ENCODE measurements at places on chromosomes 12 and 14. TPM values are rescaled to one million over a fixed set of nuclear protein-coding genes. Genes with fewer than 3 reads are reported as not detected.

Gene CPNE6
- not detected for total RNA-seq

GRCh38 chr12:94037444-94037843, 110.9 kb upstream of the PLXNC1 start:
- H3K27me3 ChIP-seq = no peaks in the 10 kb centered on the region
- no peak overlapping the region for H3K4me3 ChIP-seq
- H3K4me1 ChIP-seq = no peaks in the 10 kb centered on the region
- DNase-seq = no peak
- H3K27ac ChIP-seq = no peak overlapping the region

Gene TMEM63C
- 1.9 TPM for total RNA-seq

DNA sequence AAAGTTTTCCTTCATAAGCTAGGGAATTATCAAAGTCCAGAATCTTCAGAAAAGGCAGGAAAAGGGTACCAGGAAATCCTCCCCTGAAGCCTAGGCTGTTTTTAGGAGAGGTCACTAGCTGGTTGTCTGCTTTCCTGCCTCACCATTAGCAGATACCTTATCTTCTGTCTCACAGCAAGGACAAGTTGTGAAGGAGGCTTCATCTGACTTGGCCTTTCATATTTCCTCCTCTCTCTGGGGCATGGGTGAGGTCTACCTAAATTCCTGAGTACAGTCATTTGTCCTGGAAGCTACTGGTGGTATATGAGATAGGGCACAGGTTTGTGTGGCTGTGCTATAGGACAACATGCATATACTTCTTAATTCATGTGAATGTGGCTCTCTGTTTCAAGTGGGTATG, 2.3 kb downstream of the FOXJ2 start:
- H3K4me1 ChIP-seq = no peaks in the 10 kb centered on the region
- H3K27ac ChIP-seq = peak overlapping the region; percentile 97
- H3K27me3 ChIP-seq = no peaks in the 10 kb centered on the region
- no peaks in the 10 kb centered on the region for H3K36me3 ChIP-seq

Gene CYP46A1
- 0.26 TPM for total RNA-seq

DNA sequence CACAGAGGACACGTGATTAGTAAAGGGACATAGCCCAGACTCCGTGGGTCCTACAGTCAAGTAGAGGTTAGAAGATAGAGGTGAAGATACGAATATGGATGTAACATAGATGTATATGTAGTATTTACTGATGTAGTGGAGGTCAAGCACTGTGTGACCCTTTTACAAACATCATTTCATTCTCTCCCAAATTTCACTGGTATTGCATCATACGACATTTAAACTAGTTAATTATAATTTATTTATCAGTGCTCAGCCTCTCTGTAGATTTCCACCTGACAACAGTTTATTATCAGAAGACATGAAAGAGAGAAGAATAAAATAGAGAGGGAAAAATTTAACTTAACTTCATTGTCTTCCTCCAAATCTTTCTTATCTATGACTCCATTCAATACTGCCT, 927.9 kb upstream of the TMEM132C start:
- H3K27ac ChIP-seq = no peak overlapping the region
- H3K36me3 ChIP-seq = no peaks in the 10 kb centered on the region
- no peaks in the 10 kb centered on the region for H3K4me1 ChIP-seq
- no peaks in the 10 kb centered on the region for H3K27me3 ChIP-seq
- no peak overlapping the region for H3K4me3 ChIP-seq
- DNase-seq = no peak

GRCh38 chr12:31231611-31232360, 94.2 kb downstream of the SINHCAF start:
- H3K27ac ChIP-seq = no peak overlapping the region
- no peaks in the 10 kb centered on the region for H3K4me1 ChIP-seq
- DNase-seq = no peak

Gene KRT82
- total RNA-seq = not detected

Gene BEST3
- total RNA-seq = 0.21 TPM

Gene ZFHX2
- total RNA-seq = not detected

- no peaks in the 10 kb centered on the region for H3K27me3 ChIP-seq
- H3K27ac ChIP-seq = no peak overlapping the region
- no peak for DNase-seq
- H3K4me1 ChIP-seq = no peaks in the 10 kb centered on the region
Measured at GRCh38 chr14:74697543-74697942, 15.3 kb downstream of the AREL1 start.

GRCh38 chr12:108299516-108299915, 39.6 kb downstream of the CMKLR1 start:
- no peaks in the 10 kb centered on the region for H3K36me3 ChIP-seq
- no peaks in the 10 kb centered on the region for H3K4me1 ChIP-seq
- peak overlapping the region; percentile 51 for H3K27ac ChIP-seq
- no peaks in the 10 kb centered on the region for H3K27me3 ChIP-seq
- H3K4me3 ChIP-seq = no peak overlapping the region
- DNase-seq = no peak

Gene CLEC2A
- total RNA-seq = not detected

DNA sequence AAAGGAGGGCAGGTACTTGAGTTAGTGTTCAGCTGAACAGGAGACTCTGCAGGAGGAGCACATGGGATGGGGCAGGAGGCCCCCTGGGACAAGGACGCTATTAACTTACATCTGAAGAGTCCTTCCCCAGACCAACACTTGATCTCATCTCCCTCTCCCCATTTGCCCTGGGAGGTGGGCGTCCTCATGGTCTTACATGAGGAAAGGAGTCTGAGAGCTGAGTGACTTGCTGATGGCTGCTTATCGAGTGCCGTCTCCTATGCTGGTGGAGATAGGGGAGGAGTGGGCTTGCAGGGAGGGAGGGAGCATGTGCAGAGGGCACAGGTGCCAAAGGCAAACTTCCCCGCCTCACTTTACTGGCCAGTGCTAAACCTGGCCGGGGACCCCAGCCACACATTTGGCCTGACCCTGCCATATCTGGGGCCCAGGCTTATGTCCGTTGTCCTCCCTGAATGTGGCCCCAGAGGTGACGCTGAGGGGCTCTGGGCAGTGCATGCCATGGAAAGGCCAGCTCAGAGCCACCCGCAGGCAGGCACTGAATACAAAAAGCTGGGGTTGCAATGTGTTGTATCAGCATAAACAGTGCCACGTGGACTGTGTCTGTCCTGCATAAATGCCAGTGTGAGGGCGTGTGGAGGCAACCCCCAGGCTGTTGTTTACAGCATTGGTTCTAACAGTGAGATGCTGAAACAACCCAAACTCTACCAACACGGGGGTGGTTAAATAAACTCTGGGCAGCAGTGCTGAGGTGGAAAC, 29.4 kb downstream of the FAIM2 start:
- no peaks in the 10 kb centered on the region for H3K4me1 ChIP-seq
- no peak overlapping the region for H3K27ac ChIP-seq
- no peak overlapping the region for H3K4me3 ChIP-seq
- DNase-seq = peak; percentile 12
- H3K36me3 ChIP-seq = no peaks in the 10 kb centered on the region

- no peak for DNase-seq
- no peak overlapping the region for H3K4me3 ChIP-seq
- no peak overlapping the region for H3K27ac ChIP-seq
- no peaks in the 10 kb centered on the region for H3K27me3 ChIP-seq
- no peaks in the 10 kb centered on the region for H3K4me1 ChIP-seq
Measured at GRCh38 chr14:45877981-45878380, 625.0 kb upstream of the MIS18BP1 start.

DNA sequence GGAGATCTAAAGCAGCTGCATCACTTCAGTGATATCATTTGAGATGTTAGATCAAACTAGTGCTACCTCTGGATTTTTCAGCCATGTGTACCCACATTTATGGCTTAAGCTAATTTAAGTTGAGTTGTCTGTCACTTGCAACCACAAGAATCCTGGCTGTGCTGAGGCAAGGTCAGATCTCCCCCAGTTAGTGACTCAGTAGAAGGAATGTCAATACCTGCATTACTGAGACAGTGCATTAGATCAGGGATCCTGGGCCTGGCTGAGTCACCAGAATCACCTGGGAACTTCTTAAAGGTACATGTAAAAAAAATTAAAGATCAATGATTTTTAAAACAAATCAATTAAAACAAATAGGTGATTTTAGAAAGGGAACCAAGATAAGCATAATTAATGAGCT, 84.6 kb upstream of the GRIN2B start:
- no peak for DNase-seq
- H3K27ac ChIP-seq = no peak overlapping the region
- H3K4me1 ChIP-seq = no peaks in the 10 kb centered on the region
- no peaks in the 10 kb centered on the region for H3K27me3 ChIP-seq

DNA sequence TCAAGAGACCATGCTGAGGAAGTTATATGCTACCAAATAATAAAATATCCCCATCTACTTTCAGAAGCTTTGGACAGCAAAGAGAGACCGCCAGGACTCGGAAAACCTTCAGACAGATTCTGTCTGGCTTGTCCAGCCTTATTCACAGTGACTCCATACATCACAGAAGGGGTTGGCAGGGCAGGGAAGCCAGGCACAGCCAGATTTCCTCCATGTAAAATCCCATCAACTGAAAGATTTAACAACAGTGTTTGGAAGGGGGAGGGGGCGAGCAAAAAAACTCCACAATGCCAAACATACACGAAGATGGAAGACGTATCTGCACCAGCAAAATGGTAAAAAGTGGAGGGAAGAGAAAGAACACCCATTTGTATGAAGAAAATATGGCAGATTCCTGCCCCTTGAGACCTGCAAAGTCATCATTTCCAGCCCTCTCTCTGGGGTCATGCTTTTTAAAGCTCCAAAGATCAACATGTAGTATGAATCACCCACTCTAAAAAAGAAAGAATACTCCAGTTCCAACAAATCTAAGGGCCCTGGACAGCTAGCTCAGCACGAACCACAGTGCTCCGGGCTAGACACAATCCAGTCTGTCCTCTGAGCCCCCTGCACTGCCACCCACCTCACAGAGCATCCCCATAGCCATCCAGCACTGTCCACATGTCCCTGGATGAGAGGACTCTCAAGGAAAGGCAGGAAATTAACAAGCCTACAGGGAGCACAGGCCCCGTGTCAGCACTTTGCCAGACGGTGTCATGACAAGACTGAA, 116.4 kb downstream of the DICER1 start:
- no peak overlapping the region for H3K4me3 ChIP-seq
- H3K27me3 ChIP-seq = no peaks in the 10 kb centered on the region

DNA sequence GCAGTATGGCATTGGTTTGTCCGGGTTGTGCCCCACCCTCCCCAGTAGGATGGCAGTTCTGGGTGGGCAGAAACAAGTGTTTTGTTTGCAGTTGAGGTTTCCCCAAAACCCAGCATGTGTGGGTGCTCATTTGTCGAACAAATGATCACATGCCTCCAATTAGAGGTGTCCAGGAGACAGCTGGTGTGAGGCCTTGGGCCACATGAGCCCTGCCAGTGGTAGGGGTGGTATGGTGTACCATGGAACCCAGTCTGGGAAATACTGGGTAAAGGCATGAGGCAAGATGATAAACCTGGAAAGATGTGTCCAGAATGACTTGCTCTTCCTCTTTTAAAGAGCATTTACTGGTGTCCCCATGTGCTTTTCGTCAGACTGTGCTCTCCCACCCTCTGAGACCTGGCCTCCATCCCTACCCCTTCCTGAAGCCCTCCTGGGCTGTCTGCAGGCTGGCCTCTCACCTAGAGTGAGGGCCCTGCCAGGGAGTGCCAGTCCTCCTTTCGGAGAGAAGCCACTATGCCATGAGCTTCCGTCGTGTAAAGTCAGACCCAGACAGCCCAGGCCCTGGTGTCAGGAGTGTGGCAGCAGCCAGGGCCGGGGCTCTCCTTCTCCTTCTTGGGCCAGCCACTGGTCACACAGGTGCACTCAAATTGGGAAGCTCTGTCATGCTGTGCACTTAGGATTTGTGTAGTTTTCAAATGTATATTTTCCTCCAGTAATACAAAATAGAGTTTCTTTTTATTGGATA, 17.6 kb downstream of the ANKRD9 start:
- no peaks in the 10 kb centered on the region for H3K36me3 ChIP-seq
- no peak overlapping the region for H3K4me3 ChIP-seq
